Astrocyte of the spinal cord (primary cell): ENCODE measurements at places on chromosomes 1 and 21.

- no peak for DNase-seq
These were observed 2.3 kb downstream of the POFUT2 start for GRCh38 chr21:45285266-45285931.

DNA sequence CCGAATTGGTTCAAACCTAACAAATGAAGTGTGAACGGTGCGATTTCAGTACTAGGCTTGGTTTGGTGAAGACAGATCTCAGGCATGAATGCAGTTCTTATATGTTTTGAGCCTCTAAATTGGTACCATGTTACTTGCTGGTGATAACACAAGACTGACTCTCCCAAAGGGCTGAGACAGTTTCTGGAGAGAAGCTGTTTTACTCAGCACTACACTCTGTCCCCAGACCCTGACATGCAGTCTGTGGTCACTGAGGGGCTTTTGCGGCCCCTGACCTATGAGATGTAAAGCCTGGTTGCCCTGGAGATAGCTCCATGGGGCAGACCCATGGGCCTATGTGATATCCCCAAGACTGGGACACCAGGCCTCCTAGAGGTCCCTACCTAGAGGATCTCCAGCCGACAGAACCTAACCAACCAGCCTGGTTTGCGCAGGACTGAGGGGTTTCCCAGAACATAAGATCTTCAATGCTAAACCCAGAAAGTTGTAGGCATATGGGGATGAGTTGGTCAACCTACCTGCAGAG is 19.4 kb upstream of the FOXE3 start:
- no peak for DNase-seq

- no peak for DNase-seq
These were observed 12.0 kb downstream of the CREG1 start for GRCh38 chr1:167541610-167542009.

DNA sequence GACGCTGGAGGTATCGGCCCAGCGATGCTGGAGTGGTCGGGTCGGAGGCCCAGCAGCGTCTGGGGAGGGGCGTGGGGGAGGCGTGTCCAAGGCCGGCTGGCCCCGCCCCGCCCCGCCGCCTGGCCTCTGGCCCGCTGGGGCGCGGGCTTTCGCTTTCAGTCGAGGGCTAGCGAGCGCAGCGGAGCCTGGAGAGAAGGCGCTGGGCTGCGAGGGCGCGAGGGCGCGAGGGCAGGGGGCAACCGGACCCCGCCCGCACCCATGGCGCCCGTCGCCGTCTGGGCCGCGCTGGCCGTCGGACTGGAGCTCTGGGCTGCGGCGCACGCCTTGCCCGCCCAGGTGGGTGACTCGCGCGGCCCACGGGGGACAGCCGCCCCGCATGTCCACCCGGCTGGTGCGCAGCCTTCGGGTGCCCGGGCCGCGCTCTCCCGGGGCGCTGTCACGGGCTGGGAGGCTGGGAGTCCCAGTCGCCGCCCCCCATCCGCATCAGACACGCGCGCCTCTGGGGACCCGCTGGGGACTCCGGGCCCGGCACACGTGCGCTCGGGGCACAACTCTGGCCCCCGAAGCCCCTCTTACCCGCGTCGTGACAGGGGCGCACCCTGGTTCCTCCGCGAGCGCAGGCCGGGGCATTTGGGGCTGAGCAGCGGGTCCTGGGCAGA is at the start of gene TNFRSF1B:
Gene TNFRSF1B, plus strand, starts transcription at position 158 of the 659 bp plus-strand sequence. Its CDS starts 101 bp downstream, at position 259.
- no peak for DNase-seq

GRCh38 chr1:94544706-94545490 is 3.3 kb upstream of the F3 start:
- peak; percentile 77 for DNase-seq

DNA sequence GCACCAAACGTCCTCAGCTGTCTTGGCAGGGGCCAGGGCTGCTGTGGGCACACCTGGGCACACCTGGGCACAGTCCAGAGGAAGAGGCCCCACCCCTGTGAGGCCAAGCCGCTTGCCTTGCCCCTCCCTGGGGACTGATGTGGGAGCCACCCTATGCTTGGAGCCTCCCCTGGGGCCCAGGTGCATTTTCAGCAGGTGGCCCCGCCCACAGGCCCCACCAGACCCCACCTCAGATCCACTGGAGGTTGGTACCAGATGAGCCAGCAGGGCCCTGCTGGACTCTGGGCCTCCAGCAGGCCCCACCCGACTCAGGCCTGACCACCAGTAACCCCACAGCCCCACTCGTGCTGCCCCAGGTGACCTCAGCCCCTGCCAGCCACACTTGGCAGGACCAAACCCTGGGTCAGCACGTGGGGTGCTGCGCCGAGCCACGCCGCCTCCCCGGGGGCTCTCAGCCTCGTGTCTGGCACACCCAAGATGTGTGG is 8.8 kb downstream of the SLC19A1 start:
- DNase-seq: no peak

DNA sequence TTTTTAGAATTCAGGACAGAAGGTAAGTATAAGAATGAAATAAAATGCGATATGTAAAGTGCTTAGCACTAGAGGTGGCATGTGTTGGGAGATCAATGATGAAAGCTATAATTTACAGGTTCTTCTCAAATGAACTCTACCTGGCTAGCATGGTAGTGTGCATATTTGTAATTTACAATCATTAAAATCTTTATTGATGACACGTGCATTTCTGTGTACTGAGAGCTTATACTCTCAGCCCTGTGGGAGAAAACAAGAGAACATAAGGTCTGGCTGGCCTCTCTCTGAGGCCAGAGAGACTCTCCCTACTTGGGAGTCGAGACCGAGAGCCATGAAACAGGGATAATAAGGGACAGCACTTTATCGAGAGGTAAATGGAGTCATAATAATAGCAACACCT is 76.4 kb downstream of the COLGALT2 start:
- DNase-seq: no peak

- peak; percentile 57 for DNase-seq
These were observed 262.4 kb downstream of the USP25 start for GRCh38 chr21:15992171-15992570.

GRCh38 chr1:53306168-53306567 is 21.7 kb downstream of the LRP8 start:
- no peak for DNase-seq

DNA sequence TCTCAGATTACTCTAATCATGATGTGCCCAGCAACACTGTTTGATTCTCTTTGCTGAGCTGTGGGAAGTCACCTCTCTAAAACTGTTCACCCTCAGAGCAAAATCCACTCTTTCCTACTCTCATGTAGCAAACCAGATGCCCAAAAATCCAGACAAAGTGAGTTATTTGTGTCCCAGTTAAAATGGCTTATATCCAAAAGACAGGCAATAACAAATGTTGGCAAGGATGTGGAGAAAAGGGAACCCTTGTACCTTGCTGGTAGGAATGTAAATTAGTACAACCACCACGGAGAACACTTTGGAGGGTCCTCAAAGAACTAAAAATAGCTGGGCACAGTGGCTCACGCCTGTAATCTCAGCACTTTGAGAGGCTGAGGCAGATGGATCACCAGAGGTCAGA is 384.0 kb downstream of the HHIPL2 start:
- DNase-seq: no peak

GRCh38 chr1:201085902-201086735 is 26.1 kb downstream of the CACNA1S start:
- DNase-seq: peak; percentile 25

- no peak for DNase-seq
These were observed 29.4 kb downstream of the CCN1 start for GRCh38 chr1:85609976-85610375.

GRCh38 chr1:75712306-75712705 is 12.2 kb upstream of the ACADM start:
- DNase-seq: no peak

DNA sequence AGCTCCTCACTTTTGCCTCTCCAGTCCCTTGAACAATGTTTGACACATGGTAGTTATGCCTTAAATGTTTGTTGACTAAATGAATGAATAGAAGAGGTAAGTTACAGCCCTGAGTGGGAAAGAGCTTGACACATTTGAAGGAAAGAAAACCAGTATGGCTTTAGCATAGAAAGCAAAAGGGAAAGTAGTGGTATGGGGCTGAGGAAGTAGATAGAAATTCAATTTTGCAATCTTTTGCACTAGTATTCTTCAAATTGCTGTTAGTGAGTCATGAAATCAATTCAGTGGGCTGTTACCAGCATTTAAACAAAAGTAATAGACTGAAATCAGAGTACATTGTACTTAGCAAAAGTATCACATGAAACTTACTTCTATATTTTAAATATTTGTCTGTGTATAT is 21.1 kb downstream of the PLA2G4A start:
- no peak for DNase-seq

DNA sequence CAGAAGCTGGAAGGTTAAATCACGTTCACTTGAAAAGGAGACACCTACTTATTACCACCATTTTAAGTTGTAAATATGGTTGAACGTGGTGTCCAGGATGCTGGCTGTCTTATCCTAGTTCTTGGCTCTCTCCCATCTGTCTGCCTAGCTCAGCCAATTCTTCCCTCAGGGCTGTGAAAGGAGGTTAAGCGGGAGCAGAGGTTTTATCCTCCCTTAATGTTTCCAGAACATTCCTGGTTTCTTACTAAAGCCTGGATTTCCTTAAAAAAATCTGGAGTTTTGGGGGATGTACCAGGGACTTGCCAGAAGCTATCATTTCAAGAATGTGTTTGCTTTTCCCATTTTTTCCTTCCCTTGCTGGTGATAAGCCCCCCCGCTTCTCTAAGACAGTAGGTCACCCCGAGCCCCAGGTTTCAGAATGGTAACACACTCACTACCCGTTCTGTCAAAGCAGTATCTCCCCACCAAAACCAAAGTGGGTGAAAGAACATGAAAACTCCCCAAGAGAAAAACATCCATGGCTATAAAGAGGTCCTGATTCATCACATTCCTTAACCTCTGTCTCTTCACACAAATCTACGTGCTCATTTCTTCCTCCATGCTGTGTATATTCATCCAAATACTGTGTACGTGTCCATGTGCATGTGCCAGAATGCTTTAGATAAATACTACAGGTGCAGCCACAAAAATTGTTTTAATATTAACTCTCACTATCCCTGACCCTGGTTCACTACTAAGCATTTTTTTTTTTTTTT is 114.7 kb downstream of the MAP3K21 start:
- peak; percentile 5 for DNase-seq

GRCh38 chr1:156582388-156583017 is 3.0 kb downstream of the TTC24 start:
- DNase-seq: no peak

GRCh38 chr1:152190589-152190988 is 31.6 kb upstream of the RPTN start:
- peak; percentile 20 for DNase-seq
